ENCODE measurements at places on chromosomes 13 and 19.

- no peak for DNase-seq
Observed at GRCh38 chr19:12453495-12453894, 12.7 kb upstream of the ZNF443 start.

DNA sequence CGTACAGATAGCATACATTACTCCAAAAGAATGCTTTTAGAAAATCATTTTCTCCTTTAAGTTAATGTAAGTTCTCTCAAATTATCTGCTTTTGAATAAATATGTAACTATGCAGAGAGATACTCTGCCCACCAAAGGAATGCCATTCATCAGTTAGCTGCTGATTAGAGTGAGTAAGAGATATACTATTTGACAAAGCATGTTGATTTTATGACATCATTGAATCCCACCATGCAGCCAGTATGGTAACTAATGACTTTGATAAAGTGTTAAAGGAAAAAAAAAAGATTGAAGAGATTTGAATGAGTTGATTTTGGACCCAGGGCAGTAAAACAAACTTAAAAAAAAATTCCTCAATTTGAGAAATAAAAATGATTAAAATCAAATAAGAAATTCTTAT lies 521.5 kb downstream of the SLITRK6 start:
- DNase-seq, result no peak

- no peak for DNase-seq
Observed at GRCh38 chr13:59914556-59914955, 249.2 kb downstream of the DIAPH3 start.

DNA sequence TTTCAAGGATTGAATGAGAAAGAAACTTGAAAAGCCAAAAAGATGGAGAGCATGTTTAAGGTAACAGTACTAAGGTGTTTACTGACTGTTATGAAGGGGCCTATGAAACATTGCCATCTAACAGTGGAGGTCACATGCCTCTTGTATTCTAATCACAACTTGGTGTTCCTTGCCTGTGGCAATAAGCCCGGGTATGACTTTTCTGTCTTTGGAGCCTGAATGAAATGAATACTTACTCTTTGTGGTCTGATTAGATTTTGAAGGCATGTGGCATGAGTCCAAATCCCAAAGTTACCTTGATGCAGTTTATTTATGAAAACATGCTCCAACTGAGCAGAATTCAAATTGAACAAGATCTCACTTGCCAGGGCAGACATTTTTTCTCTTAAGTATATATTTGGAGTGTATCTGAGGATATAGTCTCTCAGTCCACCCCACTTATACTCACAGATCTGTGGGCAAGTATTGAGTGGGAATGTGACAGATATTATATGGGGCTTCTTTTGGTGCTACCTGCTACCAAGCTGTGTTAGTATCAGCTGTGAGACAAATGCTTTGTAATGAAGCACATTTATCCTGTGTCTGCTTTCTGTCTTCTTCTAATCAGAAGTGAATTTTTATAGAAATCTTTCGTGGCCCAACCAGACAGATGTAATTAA lies 67.5 kb downstream of the B3GLCT start:
- no peak for DNase-seq
